ENCODE measurements at places on chromosomes 5 and 9.

GRCh38 chr5:134100283-134101091 is 14.0 kb upstream of the TCF7 start:
- DNase-seq = peak; percentile 85

- DNase-seq = no peak
Observed at GRCh38 chr5:135190416-135191083, 156.5 kb upstream of the PITX1 start.

GRCh38 chr5:157479166-157479565 is 19.2 kb downstream of the NIPAL4 start:
- DNase-seq = no peak

DNA sequence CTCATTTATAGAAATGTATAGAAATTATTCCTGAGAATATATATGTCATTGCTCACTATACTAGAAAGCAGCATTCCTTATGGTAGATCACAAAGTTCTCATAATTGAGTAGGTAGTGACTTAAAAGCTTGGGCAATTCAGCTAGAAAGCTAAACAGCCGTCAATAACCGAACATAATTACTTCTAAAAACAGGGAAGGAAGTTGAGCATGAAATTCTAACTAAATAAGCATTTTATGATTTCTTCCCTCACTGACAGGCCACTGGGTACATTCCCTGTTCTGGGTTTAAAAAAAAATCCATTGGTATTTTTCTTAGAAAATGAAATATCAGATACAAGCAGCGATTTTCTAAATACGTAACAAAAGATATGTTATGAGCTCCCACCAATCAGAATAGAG is 91.1 kb upstream of the DAB2 start:
- no peak for DNase-seq

DNA sequence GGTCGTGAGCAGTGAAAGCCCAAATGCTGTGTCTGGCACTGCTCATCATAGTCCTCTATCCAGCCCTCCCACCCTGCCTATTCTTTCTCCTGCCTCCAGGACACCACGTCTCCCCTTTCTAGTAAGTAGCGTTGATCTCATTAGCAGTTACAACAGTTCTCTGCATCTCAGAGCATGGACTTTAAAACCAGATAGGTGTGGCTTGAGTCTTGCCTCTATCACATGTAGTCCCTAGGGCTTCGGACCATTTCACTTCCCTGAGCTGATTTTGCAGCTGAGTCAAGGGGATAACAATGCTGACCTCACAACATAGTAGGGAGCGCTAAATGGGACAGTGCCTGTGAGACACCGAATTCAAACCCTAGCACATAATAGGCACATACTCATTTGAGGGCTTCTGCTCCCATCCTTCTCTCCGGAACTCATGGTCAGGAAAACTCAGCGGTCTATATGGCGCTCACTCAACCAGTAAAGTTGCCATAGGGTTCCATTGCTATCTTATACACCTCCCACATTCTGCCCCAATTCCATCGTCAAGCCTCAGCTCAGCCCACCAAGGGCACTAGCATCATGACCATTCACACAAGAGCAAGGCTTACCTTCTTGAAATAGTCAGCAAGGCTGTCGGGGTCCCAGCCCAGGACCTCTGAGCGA is 515 bp downstream of the LCP2 start:
- DNase-seq = no peak

GRCh38 chr9:136857581-136858412 is 5.7 kb downstream of the MAMDC4 start:
- peak; percentile 9 for DNase-seq

DNA sequence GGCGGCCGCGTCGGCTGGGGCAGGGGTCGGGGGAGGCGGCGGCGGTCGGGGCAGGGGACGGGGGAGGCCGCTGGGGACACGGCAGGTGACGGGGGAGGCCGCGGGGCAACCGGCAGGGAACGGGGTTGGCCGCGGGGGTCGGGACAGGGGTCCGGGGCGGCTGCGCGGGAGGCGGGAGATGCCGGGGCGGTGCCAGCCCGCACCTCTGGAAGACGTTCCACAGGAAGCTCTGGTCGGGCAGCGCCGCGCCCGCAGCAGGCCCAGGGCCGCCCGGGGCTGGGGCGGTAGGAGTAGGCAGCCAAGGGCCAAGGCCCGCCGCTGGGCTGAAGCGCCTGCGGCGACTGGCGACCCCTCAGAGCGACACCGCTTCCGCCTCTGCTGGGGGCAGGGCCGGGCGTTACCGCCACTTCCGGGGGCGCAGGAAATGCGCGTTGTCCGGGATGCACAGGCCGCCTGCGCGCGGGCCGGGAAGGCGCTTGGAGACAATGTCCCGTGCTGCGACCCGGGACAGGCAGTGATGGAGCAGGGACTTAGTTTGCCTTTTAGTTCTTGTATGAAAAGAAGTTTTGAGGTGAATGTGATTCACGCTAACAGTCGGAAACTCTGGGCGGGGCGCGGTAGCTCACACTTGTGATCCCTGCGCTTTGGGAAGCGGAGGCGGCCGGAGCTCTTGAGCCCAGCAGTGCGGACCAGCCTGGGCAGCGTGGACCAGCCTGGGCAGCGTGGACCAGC is 110.0 kb upstream of the LPCAT1 start:
- peak; percentile 72 for DNase-seq

DNA sequence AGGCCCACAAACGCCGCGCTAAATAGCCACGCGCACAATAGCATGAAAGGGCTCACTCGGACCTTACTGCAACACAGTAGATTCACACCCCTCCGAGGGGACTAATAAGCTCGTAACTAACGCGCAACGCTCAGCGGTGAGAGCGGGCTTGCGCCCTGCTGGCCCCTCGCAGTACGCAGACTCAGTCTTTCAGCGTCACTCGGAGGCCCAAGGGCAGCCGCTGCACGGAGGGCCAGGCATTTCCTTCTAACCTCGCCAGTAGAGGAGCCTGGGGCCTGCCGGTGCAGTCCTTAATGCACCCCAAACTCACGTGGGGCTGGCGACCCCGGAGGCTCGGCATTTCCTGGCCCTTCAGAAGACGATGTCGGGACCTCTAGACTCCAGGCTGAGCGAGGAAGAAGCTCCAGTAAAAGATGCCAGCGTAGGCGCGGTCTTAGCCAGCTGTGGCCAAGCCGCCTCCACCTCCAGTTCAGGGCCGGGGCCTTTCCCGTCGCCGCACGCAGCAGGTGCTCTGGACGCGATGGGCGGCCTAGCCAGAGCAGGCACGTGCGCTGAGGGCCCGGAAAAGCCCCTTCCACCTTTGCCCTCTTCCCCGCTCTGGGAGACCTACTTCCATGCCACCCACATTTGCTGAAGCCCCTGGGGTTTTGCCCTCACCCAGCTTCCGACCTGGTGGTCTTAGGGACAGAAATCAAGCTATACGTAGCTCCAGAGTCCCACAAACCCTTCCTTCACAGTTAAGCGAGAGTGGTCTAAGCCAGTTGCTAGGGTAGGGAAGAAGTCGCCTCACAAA is 38.3 kb upstream of the TIFAB start:
- no peak for DNase-seq

DNA sequence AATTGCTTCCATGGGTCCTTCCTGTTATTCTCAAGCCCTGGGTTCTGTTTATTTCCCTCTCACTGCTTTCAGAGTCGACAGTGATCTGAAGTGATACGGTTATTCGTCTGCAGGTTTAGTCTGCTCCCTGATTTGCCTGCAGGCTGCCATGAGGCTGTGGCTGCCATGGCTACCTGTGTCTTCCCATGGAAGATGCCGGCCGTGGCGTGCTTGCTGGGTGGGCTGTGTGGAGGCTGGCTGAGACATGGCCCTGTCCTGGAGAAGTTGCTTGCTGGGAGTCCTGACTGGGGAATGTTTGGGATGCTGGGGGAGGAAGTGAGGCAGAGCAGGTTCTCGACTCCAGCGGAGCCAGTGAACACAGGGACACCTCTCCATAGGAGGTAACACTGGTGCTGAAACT is 104.1 kb upstream of the TBC1D2 start:
- no peak for DNase-seq

GRCh38 chr5:162824360-162824759 is 613.0 kb upstream of the CCNG1 start:
- DNase-seq = no peak

- DNase-seq = no peak
Observed at GRCh38 chr9:12554636-12555035, 138.5 kb upstream of the TYRP1 start.

DNA sequence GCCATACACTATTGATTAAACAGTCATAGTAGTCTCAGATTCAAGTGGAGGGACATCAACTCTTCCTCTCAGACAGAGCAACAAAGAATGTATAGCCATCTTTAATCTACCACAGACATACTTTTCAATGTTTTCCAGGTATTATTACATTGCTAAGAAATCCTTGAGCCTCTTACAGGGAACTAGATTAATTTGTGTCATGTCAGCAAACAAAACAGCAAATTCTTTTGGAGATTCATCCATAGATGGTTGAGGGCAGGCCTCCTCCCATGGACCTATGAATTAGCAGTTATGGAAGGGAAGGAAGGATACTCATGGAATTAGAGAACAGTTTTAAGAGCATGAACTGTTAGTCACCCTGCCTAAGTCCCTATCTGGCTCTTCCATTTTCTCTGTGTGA is 47.8 kb upstream of the ARRDC3 start:
- DNase-seq = no peak

GRCh38 chr5:2459251-2459650 is 292.2 kb downstream of the IRX2 start:
- DNase-seq = no peak
